Naive thymus-derived CD8-positive, alpha-beta T cell (primary cell): ENCODE measurements at places on chromosomes 7 and 10. TPM values are rescaled to one million over a fixed set of nuclear protein-coding genes. Genes with fewer than 3 reads are reported as not detected.

DNA sequence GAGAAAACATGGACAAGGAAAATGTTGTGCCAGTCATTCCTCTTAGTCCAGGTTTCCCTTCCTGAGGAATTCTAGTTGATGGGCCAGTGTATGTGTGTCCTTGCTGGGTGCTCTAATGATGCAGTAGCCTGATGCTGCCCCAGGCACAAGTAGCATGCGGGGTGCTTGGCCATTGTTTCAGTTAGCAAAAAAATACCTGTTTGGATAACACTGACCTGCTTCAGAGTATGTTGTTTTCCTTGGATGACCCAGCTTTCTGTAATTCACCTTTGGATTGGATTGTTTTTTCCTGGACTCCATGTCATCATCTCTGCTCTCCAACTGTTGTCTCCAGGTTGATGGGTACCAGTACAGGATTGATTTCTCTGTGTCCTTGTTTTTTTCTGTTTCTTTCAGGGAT, 169.2 kb downstream of the SND1 start:
- no peak for DNase-seq
- H3K27ac ChIP-seq, result no peak overlapping the region

DNA sequence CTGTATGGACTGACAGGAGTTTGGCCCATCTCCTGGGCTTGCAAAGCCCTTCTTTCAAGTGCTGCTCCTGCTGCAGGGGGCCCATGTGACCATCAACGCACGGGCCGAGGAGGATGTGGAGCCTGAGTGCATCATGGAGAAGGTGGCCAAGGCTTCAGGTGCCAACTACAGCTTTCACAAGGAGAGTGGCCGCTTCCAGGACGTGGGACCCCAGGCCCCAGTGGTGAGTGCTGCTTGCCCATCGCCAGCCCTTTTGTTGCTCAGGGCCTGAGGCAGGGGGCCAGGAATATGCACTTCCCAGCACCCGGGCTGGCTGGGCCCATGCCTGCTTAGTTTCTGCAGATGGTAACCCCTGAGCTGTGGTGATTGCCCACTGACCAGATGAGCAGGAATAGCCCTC, 8.7 kb downstream of the PGAM2 start:
- H3K4me1 ChIP-seq, result peaks cover 73% of the 10 kb centered on the region
- H3K27ac ChIP-seq, result no peak overlapping the region
- no peak overlapping the region for H3K4me3 ChIP-seq
- no peaks in the 10 kb centered on the region for H3K27me3 ChIP-seq
- no peak for DNase-seq

DNA sequence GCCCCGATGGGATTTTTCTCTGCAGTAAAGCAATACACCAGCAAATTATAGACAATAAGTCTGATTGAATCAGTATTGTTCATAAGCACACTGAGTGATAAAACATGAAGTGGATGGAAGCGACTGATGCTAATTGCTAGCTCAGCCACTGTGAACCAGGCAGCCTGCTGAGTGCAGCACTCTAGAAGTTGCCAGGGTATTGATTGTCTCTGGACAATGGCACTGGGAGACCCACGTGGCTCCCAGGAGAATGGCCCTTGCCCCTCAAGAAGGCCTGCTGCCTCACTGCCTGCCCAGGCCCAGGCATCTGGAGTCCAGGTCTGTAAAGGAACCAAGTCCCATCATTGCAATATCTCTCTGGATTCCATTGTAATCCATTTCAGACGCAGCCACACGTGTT, 80.4 kb upstream of the TCERG1L start:
- no peak overlapping the region for H3K27ac ChIP-seq
- H3K27me3 ChIP-seq, result peaks cover 11% of the 10 kb centered on the region
- no peak for DNase-seq
- H3K4me1 ChIP-seq, result no peaks in the 10 kb centered on the region

GRCh38 chr7:475425-475728, 44.3 kb downstream of the PDGFA start:
- no peak overlapping the region for H3K4me3 ChIP-seq
- DNase-seq, result no peak
- H3K36me3 ChIP-seq, result no peaks in the 10 kb centered on the region
- peaks cover 3% of the 10 kb centered on the region for H3K27me3 ChIP-seq
- no peak overlapping the region for H3K27ac ChIP-seq

- no peaks in the 10 kb centered on the region for H3K4me1 ChIP-seq
- H3K27ac ChIP-seq, result no peak overlapping the region
- H3K4me3 ChIP-seq, result no peak overlapping the region
- no peak for DNase-seq
- no peaks in the 10 kb centered on the region for H3K36me3 ChIP-seq
Observed at GRCh38 chr7:12623223-12623622, 52.7 kb downstream of the SCIN start.

TSPAN15 gene
- total RNA-seq, result 0.55 TPM

- H3K27me3 ChIP-seq, result peaks cover 12% of the 10 kb centered on the region
- H3K4me3 ChIP-seq, result no peak overlapping the region
- H3K4me1 ChIP-seq, result no peaks in the 10 kb centered on the region
- H3K27ac ChIP-seq, result no peak overlapping the region
Observed at GRCh38 chr10:120578890-120579289, 121.9 kb downstream of the PLPP4 start.

GRCh38 chr7:26686448-26686981, 177.9 kb downstream of the SKAP2 start:
- peaks cover 19% of the 10 kb centered on the region for H3K27me3 ChIP-seq
- no peak for DNase-seq
- no peak overlapping the region for H3K4me3 ChIP-seq
- H3K27ac ChIP-seq, result no peak overlapping the region
- H3K4me1 ChIP-seq, result no peaks in the 10 kb centered on the region
- no peaks in the 10 kb centered on the region for H3K36me3 ChIP-seq

GRCh38 chr7:31418928-31419327, 78.4 kb upstream of the NEUROD6 start:
- no peaks in the 10 kb centered on the region for H3K36me3 ChIP-seq
- no peaks in the 10 kb centered on the region for H3K27me3 ChIP-seq
- no peak overlapping the region for H3K4me3 ChIP-seq
- H3K4me1 ChIP-seq, result no peaks in the 10 kb centered on the region
- DNase-seq, result no peak

DNA sequence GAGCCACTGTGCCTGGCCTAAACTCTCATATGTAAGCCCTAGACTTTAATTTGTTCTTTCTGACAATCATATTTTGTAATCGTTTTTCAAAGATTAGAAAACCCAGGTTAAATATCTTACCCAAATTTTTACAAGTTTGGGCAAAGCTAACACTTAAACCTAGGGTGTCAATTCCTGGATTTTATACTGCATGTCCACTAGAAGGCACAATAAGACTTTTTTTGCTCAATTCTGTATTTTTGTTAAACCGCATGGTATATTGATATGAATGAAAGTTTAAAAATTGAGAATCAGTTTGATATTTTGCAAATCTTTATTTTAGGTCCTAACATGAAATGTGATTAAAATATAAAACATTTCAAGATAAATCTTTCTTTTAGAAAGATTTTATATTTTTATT, 29.3 kb downstream of the DYNC2I1 start:
- no peak overlapping the region for H3K4me3 ChIP-seq
- DNase-seq, result no peak
- no peaks in the 10 kb centered on the region for H3K4me1 ChIP-seq

GRCh38 chr10:43703286-43703685, 54.6 kb upstream of the ZNF32 start:
- H3K36me3 ChIP-seq, result no peaks in the 10 kb centered on the region
- H3K4me1 ChIP-seq, result no peaks in the 10 kb centered on the region
- H3K4me3 ChIP-seq, result no peak overlapping the region
- no peak for DNase-seq
- no peaks in the 10 kb centered on the region for H3K27me3 ChIP-seq
